ENCODE measurements at places on chromosomes 6 and 20.

DNA sequence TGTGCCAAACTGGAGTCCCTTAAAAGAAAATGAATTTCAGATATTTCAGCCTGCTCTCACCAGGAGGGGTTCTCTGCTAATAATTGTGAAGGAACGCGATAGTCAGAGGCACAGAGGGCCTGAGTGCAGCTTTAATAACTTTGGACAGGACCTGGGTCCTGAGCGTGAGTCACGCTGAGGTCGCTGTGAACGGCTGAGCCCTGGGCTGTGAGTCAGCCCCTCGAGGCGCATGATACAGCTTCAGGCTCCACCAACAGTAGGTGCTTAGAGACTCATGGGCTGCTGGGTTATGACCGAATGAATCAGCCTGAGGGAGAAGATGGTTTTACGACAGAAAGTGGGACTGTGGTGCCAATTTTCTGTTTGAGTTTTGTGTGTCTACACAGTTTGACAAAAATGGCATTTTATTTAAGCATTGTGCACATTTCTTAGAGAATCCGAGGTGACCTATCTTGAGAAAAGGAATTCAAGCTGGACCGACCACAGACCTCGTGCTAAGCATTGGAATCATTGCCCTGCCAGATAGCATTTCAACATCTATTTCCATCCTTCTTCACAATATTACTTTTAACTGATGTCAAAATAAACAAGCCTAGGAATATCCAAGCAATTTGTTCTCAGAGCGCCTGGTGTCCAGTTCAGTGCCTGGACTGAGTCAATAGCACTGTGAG is 183.0 kb downstream of the THBS2 start:
- DNase-seq = no peak

DNA sequence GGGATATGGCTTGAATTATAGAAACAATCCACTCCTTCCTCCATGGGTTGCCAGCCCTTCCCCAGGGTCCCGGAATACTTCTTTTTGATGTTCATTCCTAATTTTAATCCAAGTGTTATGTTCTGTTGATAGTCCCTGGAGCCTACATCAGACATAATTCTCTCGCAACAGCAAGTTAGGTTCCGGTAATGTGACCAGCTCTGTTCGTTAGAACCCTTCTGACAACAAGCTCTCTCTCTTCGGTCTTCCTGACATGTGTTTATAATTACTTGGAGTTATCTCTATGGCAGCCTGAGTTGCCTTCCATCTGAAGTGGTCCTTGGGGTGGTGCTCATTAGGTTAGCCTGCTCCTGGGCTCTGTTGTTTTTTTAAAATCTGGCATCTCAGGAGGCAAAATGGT is 506.9 kb upstream of the JARID2 start:
- no peak for DNase-seq

GRCh38 chr6:151290877-151291721 is 51.3 kb downstream of the AKAP12 start:
- no peak for DNase-seq

DNA sequence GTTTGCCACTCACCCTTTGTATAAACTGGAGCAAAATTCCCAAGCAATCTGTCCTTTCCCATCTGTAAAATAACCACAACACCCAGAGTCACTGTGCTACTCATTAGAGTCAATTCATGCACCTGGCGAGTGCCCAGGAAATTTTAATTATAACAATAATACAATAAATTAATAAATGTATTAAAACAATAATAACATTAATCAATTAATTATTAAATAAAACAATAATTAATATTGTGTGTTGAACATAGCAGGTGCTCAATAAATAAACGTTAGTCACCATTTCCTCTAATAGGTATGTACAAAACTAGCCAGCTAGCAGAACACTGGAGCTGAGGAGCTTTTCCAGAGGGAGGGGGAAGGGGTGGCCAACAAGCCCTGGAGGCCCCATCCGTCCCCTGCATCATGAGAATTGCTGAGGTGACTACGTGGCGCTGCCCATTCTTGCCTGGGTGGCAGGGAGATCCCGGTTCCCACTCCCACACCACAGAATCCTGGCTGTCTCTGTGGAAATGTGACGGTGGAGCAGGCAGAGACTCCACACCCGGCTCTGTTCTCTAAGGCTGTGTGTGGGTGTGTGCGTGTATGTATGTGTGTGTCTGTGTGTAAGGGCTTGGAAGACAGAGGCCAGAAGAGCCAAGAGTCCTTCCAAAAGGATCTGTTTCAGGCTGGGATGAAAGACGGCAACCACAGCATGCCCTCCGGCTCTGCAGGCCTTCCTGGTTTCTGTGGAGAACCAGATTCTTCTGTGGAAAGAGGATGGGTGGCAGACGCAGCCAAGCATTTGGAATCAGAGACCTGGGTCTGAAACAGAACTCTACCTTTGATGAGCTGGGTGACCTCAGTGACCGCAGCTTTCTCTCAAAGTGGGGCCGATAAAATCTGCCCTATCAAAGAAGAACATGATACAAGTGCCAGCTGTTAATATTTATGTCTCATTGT is 18.8 kb upstream of the EZR start:
- no peak for DNase-seq

- no peak for DNase-seq
Measured at GRCh38 chr20:49685809-49686208, 27.9 kb downstream of the B4GALT5 start.

DNA sequence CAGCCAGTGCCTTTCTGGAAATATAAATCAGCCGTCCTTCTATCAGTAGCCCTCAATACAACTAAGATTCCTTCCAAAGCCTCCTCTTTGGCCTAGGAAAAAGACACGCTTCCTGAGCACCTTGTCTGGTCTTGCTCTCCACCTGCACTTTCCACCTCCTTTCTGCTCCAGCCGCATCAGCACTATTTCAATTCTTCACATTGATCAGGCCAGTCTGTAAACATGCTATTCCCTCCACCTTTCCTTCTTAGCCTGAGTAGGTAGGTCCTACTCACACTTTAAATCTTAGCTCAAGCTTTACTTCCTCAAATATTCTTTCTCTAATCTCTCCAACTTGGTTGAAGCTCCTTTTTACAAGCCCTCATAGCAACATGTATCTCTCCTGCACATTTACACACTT is 11.4 kb downstream of the RANBP9 start:
- no peak for DNase-seq

- peak; percentile 73 for DNase-seq
Measured at GRCh38 chr6:215335-216034, 76.8 kb upstream of the DUSP22 start.

GRCh38 chr6:155693573-155694418 is 238.2 kb upstream of the NOX3 start:
- no peak for DNase-seq

GRCh38 chr6:119446115-119446554 is 96.6 kb upstream of the MAN1A1 start:
- DNase-seq = no peak
